ENCODE measurements at places on chromosomes 1 and 21.

DNA sequence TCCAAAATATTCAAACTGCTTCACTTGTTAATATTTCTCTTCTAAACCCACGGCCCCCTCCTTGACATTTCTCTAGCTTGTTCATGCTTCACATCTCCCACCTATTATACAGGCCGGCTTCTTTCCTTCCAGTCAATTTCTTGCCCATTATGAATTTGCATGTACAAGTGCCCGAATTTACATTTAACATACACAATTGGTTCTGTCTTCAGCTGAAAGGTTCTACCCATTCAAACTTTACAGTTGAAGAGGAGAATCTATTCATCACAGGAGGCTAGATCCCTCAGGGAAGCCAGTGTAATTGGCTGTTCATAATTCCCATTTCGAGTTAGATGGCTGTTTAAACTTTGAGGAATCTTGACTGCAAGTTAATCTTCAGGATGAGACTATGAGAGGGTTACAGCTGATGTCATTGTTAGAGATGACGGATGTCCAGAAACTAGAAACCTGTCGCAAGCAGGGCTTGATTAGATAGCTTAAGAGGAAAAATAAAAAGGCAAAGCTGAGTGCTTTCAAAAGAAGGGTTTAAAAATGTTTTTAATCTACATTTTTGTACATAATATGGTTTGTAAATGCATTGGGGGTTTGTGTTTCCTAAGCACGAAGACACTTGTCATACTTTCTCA lies 157.0 kb downstream of the ADSS2 start:
- DNase-seq = no peak

DNA sequence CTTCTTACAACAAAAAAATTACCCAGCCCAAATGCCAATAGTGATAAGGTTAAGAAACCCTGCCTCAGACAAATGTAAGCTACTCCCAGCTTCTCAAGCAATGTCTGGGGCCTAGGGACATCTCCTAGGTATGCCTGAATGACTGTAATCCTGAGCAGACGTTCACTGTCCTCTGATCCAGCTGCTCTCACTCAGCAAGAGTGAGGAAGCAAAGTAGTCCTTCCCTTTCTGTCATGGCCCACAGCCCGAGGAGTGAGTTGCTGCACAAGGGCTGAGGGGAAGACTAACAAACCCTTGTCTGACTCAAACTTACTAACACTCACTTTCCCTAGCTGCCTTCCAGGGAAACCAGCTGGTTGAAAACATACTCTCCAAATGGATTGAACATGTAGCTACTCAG lies 124.9 kb upstream of the TNFSF4 start:
- no peak for DNase-seq

DNA sequence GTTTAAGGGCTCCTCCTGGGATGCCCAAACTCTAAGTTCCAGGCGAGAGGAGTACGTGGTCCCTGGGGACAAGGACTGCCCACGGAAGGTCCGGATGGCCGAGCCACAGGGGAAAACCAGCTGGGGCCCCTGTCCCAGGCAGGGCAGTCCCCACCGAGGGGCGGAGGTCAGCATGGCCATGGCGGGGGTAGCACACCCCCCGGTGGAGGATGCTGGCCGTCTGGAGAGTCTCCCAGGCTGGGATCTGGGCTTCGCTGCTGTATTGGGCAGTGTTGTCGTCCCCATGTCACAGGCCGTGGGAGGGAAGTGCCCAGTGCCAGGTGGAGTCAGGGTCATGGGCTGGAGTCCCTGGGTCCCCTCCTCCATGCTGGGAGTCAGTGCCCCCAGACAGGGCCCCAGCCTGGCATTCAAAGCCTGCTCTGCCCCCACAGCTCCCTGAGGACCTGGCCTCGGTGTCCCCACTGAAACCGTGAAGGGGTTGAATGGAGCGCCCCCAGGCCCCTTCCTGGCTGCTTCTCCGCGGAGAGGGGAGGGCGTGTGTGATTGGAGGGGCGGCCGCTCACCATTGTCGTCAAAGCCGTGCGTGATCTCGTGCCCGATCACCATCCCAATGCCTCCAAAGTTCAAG lies 6.8 kb downstream of the PRXL2B start:
- no peak for DNase-seq

GRCh38 chr21:34651642-34652041 lies 17.2 kb upstream of the CLIC6 start:
- no peak for DNase-seq

- no peak for DNase-seq
Measured at GRCh38 chr21:42479582-42479981, 16.4 kb downstream of the RSPH1 start.

- DNase-seq = no peak
Measured at GRCh38 chr1:246306415-246307037, 200.6 kb downstream of the SMYD3 start.

DNA sequence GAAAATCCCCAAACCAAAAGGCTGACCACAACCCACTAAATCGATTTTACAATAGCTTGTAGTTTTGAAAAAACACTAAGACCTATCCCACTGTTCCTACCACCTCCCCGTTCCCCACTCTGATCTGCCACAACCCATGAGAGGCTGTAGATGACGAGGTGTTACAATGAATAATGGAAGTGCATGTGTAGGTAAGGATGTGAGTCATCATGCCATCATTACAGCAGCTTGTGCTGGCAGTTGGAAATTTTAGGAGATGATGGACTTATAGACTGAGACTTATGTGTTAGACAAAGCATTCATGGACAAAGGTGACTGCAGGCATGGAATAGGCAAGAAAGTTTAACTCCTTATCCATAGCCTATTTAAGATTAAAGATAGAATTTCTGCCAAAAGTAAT lies 184.7 kb upstream of the CACYBP start:
- DNase-seq = peak; percentile 4

DNA sequence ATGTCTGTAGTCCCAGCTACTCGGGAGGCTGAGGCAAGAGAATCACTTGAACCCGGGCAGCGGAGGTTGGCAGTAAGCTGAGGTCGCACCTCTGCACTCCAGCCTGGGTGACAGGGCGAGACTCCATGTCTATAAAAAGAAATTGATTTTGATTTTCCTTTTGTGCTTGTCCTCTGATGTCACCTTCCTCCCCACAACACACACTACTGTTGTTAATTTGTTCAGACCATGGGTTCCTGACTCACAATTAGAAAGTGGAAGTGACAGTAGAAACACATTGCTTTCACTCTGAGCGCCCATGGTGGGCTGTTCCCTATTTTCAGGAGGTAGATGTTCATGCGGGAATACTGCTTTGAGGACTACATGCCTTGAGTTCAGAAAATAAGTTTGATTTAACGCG lies 165.5 kb upstream of the KCNJ6 start:
- no peak for DNase-seq

DNA sequence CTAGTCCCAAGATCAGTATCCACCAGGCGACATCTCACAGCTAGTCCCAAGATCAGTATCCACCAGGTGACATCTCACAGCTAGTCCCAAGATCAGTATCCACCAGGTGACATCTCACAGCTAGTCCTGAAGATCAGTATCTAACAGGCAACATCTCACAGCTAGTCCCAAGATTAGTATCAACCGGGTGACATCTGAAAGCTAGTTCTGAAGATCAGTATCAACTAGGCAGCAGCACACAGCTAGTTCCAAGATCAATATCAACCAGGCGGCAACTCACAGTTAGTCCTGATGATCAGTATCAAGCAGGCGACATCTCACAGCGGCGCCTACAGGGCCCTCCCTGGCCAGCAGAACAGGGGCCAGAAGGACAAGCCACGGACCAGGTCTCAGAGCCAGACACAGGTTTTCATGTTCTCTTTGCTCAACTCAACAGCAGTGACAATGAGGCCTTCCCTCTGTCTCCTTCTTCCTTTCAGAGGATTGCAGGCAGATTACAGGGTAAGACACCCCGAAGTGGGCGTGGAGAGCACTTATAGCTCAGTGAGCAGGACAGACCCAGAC lies 32.5 kb downstream of the NPHP4 start:
- DNase-seq = no peak

DNA sequence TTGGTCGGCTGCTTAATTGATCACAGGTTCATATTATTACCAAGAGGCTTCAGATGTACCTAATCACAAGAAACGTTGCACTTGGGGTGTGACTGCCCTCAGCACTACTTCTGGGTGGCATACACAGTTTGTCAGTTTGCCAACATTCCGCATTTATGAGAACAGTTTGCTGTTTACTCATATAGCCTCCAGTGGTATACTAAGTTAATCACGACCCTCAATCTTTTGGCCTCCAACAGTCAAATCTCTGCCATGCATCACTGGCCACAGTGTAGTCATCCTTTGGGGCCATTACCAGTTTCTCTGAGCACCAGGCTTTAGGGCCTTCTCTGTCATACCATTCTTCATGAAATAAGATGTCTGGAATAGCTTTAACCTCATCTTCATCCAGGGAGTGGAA lies 62.8 kb upstream of the BCL9 start:
- no peak for DNase-seq

DNA sequence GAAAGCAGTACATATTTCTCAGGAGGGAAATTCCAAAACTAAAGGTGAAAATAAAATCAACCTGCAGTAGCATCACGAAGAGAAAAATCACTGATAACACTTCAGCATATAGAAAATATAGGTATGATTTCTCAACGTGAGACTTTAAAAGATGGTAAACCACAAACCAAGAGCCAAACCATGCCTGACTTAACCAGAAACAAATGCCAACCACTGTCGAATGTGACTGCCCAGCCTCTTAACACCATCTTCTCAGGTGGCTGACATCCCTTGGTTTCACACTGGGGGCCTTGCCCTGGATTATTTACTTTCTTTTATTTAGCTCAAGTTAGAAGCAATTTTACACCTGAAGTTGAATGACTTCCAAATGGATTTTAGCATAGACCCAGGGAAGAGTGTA lies 10.1 kb downstream of the HMGCS2 start:
- DNase-seq = no peak

DNA sequence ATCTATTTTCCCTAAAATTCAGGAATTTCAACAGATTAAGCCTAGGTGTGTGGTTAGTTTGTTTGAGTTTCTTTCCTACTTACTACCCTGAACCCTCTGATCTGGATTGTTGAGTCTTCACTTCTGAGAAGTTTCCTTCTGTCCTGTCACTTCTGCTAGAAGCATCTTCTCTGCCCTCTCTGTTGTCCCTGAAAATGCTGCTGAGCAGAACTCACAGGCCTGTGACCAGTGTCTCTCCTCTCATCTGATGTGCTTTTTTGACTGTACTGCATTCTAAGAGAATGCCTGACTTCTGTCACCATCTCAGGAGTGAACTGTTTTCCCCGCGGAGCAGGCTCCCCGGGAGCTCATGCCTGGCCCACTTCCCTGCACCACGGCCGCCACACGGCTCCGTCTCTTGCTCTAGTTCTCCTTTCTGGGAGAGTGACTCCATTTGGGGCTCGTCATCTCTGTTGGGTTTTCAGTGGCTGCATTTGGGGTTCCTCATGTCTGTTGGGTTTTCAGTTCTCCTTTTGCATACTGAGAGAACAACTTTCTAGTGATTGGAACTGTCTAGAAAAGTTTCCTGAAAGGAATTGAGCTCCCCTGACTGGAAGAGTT lies 77.9 kb downstream of the POFUT2 start:
- DNase-seq = no peak

DNA sequence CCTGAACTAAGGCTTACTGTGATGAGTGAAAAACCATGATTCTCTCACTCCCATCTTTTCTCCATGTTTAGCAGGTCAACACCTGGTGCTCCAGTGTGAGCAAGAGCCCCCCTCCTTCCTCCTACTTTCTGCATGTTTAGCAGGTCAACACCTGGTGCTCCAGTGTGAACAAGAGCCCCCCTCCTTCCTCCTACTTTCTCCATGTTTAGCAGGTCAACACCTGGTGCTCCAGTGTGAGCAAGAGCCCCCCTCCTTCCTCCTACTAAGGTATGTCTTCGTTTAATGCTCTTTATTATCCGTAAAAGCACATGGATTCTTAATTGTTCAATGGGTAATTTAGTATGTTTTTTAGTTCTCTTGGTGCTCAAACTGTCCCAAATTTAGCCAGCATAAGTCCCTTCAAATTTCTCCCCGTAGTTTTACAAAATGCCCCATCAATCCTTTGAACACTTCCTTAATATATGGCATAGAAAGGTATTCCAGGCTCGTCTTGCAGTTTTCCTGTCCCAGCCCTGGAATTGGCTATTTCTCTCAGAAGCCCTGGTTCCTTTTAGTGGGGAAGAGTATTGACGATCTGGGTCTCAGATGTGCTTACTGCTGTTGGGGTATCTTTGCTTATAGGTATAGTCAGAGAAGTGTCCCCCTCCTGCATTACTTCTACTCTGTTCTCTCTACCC lies 760.8 kb upstream of the TPTE start:
- DNase-seq = no peak

DNA sequence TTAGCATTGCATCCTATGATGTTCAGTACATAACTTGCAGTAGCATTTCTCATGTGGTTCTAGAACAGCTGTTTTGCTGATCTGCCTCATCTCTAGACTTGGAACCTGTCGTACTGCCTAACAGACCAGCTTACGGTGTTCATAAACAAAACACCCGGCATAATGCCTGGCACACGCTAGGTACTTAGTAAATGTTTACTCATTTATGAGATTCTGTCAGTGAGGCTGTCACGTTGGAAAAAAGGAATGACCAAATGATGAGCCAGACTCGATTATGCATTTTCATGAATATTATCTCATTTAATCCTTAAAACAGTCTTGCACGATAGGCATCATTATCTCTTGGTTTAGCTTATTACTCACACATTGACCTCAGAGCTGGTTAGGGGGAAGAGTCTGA lies 46.4 kb downstream of the CACHD1 start:
- DNase-seq = no peak

- DNase-seq = no peak
Measured at GRCh38 chr21:38950435-38951094, 144.8 kb downstream of the ETS2 start.

DNA sequence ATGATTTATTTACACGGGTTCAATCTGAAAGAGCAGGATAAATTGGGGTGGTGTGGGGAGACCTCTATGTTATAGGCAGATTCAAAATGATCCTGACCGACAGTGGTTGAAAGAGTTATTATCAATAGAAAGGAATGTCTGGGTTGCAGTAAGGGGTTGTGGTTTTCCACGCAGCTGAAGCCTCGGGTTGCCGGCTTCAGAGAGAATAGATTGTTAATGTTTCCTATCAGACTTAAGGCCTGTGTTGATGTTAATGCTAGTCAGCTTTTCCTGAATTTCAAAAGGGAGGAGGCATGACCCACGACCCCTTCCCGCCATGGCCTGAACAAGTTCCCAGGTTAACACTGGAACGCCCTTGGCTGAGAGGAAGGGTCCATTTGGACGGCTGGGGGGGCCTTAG lies 2.2 kb upstream of the UBE2J2 start:
- no peak for DNase-seq

DNA sequence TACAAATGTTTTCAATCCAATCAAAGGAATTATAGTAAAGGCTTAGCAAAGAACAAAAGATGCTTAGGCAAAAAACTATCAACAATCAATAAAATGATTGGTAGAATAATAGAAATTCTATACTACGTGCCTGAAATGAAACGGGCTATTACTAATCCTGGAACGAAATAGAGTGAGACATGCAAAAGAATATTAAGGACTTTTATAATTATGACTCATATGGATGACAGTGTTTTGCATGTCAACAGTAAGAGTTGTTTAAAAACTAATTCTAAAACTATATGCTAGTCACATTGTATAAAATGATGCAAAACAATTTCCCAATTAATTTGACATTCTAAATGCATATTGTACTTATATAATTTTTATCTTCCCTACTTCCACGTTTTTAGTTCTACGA lies 35.6 kb downstream of the LRRIQ3 start:
- DNase-seq = no peak

GRCh38 chr1:248802454-248802853 lies 23.3 kb downstream of the SH3BP5L start:
- DNase-seq = no peak

- no peak for DNase-seq
Measured at GRCh38 chr1:213484333-213484732, 433.3 kb downstream of the RPS6KC1 start.
